GM04503 (cell line): ENCODE measurements at places on chromosomes 16 and 17.

DNA sequence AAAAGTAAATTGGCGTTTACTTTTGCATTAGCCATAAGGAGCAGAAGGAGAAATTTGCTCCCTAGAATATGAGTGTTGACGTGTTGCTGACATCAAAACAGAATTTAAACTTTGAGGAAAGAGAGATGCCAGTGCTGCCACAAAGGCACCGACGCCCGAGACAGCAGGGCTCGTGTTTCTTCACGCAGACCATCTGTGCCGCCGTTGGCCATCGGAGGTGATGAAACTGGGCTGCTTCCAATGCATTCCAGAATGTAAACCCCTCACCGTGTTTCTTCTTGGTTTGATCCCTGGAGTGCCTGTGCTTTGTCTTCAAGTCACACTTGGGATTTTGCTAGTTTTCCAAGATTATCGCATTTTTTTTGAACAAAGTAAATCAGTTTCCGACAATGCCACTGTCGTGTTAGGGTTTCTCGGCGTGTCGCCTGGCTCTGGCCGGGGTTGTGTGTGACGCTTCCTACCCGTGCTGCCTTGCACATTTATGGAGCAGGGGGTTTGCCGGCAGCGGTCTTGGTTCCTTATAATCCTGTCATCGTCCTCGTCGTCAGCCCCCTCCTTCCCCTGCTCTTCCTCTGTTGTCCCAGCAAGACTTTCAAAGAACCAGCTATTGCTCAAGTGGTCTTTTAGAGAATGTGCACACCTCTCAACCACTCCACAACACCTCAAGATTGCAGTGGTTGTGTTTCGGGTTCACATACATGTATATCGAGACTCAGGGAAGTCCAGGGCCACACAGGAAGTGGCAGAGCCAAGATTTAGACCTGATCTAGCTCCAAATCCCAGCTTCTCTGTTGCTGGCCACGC lies 103.9 kb downstream of the METRNL start:
- DNase-seq, result no peak

DNA sequence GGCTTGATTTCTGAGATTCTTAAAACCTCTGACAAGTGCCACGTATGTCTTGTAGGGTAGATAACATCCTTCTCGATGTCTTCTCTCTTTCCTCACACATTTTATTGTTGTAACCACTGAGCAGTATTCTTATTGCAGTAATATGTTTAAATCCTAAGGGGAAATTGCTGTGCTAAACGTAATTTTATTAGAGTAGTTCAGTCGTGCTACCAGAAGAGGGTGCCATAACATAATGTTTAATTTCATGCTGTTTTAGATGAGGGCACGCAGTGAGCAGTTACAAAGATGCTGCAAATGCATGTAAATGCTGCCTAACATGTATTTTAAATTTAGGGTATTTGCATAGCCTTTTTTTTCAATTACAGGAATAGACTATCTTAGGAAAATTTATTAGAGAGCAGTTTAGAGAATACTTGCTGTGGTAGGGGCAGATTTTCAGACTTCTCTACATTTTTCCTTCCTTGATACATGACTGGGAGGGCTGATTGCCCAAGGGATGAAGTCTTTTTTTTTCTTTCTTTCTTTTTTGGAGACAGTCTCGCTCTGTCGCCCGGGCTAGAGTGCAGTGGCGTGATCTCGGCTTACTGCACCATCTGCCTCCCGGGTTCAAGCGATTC lies 51.7 kb downstream of the GAN start:
- peak; percentile 6 for DNase-seq

- no peak for DNase-seq
These were observed 7.8 kb upstream of the CAMKK1 start for GRCh38 chr17:3900646-3901045.

GRCh38 chr16:86228713-86229112 lies 281.6 kb upstream of the FOXF1 start:
- no peak for DNase-seq

- no peak for DNase-seq
These were observed 173.0 kb downstream of the FOXL1 start for GRCh38 chr16:86751076-86752030.

GRCh38 chr17:6700948-6701307 lies 12.2 kb downstream of the SLC13A5 start:
- DNase-seq, result no peak
